Common myeloid progenitor, CD34-positive (primary cell): ENCODE measurements at places on chromosomes 3 and 15.

GRCh38 chr3:124775877-124776276 is 45.6 kb downstream of the UMPS start:
- no peak overlapping the region for H3K4me3 ChIP-seq
- DNase-seq, result no peak
- H3K27ac ChIP-seq, result no peak overlapping the region
- H3K36me3 ChIP-seq, result no peaks in the 10 kb centered on the region

DNA sequence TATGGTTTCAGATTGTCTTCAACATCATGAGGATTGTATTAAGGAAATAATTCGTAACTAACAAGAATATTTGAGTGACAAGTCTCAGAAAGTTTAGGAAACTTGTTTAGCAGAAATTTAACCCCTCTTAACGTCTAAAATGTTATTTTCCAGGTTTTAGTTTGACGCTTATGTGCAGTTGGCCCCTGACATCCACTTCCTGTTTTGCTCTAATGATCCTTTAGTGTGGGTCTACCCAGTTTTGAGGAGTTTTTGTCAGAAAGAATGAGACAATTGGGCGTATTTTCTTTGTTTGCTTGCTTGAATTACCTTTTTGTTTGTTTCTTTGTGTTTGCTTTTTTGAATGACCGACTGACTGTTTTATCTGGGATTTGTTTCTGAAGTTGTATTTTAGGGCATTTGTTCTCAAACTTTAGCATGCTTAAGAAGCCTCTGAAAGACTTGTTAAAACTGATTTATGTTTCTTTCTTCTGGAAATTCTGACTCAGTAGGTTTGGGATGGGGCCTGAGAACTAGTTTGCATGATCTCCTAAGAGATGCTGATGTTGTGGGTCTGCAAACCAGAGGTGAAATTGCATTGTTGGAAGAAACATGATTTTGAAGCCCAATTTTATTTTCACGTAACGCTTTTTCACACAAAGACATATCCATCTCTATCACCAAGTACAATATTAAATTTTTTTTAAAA is 20.6 kb downstream of the RBMS3 start:
- no peaks in the 10 kb centered on the region for H3K27me3 ChIP-seq
- no peak overlapping the region for H3K4me3 ChIP-seq
- H3K27ac ChIP-seq, result no peak overlapping the region
- H3K4me1 ChIP-seq, result no peaks in the 10 kb centered on the region
- peak; percentile 18 for DNase-seq

- H3K27ac ChIP-seq, result no peak overlapping the region
- H3K36me3 ChIP-seq, result peaks cover 68% of the 10 kb centered on the region
- H3K4me1 ChIP-seq, result peaks cover 6% of the 10 kb centered on the region
- DNase-seq, result no peak
These were observed 65.2 kb downstream of the PGPEP1L start for GRCh38 chr15:98942431-98942830.

- no peaks in the 10 kb centered on the region for H3K36me3 ChIP-seq
- peak; percentile 63 for DNase-seq
- peak overlapping the region; percentile 21 for H3K4me3 ChIP-seq
- peaks cover 3% of the 10 kb centered on the region for H3K4me1 ChIP-seq
- no peak overlapping the region for H3K27ac ChIP-seq
- H3K27me3 ChIP-seq, result no peaks in the 10 kb centered on the region
These were observed 56.4 kb upstream of the ARRDC4 start for GRCh38 chr15:97903971-97904572.

GRCh38 chr3:174862101-174862500 is 3.0 kb downstream of the NAALADL2 start:
- no peak for DNase-seq
- H3K27me3 ChIP-seq, result no peaks in the 10 kb centered on the region
- H3K4me3 ChIP-seq, result no peak overlapping the region
- no peak overlapping the region for H3K27ac ChIP-seq
- no peaks in the 10 kb centered on the region for H3K36me3 ChIP-seq
- H3K4me1 ChIP-seq, result no peaks in the 10 kb centered on the region

DNA sequence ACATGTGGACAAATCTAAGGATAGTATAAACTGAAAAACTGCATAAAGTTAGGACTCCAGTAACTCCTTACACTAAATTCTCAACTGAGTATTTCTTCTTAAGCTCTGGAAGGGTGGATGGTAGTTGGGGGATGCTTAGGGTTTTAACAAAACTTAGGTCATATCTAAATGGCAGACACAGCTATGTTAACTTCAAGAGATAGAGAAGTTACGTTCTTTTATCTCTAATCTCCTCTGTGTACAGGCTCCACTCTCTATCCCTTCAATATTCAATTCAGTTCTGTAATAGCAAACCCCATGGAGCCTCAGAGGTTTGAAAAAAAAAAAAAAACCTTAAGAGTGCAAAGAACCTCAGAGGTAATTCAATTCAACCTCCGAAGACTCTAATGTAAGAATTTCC is 3.1 kb downstream of the CMTM6 start:
- no peak overlapping the region for H3K4me3 ChIP-seq
- H3K27me3 ChIP-seq, result no peaks in the 10 kb centered on the region
- peaks cover 14% of the 10 kb centered on the region for H3K36me3 ChIP-seq
